ENCODE measurements at places on chromosomes 4 and X.

- no peak for DNase-seq
Observed at GRCh38 chr4:106414366-106414765, 45.8 kb upstream of the GIMD1 start.

GRCh38 chr4:86910820-86911684 is 18.8 kb upstream of the C4orf36 start:
- DNase-seq = no peak

DNA sequence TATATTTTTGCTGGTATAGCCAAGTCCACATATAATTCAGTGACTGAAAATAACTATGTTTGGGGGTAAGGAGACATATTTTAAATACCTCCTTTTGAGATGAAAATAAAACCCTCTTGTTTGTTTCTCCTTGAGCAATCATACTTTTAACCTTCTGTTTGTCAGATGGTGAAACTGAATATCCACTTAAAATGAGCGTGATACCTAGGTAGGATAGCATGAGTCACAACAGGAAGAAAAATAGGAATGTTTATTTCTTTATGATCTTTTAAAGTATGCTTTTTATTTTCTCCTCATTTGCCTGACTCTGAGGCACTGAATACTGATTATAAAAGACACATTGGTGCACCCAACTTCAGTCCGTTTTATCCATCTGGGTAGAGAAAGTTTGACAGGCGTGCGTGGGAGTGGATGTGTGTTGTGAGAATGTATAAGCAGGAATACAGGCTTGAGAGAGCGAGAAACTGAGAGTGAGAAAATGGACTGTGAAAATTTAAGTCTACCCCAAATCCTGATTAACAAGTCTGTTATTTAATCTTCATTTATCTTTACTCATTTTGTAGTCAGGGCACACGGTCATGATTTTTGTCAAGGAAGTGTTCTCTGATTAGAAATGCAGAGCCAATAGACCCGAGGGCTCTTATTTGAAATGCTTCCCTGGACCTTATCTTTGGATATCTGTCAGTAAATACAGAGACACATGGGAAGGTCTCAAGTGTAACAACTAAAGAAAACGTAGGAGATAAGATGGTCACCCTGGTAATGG is 62.1 kb upstream of the ANTXR2 start:
- no peak for DNase-seq

DNA sequence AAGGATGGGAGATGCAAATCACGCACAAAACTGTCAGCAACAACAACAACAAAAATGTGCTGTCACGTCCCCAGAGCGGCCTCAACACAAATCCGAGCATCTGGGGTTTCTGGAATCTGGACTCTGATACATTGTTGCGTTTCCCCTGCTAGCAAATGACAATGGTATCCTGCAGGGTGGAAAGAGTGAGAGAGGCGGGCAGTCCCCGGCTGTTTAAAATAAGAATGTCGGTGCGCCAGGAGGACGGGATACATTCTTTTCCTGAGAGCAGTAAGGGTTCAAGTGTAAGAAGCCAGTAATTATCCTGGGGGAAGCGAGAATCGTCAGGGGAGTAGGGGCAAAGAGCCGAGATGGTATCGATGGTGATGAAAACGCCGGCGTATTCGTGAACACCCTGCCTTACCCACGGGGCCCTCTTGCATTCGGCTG is 310.2 kb downstream of the ASMT start:
- DNase-seq = no peak

DNA sequence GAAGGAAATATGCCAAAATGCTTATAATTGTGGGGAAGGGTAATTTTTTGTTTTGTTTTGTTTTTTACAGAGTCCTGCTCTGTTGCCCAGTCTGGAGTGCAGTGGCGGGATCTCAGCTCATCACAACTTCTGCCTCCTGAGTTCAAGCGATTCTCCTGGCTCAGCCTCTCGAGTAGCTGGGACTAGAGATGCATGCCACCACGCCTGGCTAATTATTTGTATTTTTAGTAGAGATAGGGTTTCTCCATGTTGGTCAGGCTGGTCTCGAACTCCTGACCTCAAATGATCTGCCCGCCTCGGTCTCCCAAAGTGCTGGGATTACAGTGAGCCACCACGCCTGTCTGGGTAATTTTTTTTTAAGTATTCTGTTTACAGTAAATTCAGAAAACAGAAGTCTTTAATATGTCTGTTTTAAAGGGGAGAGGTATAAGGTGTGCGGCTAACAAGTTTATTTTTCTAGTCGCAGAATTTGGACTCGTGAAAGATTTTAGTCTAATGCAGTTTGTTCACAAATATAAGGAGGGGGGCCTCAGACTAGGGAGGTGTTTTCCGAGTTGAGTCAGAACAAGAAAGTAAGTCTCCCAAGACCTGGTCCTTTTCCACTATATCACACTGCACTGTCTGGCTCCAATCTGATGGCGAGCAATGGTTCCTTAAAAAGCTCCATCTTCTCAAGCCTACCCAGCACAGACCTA is 1.5 kb downstream of the ACSL1 start:
- DNase-seq = no peak

DNA sequence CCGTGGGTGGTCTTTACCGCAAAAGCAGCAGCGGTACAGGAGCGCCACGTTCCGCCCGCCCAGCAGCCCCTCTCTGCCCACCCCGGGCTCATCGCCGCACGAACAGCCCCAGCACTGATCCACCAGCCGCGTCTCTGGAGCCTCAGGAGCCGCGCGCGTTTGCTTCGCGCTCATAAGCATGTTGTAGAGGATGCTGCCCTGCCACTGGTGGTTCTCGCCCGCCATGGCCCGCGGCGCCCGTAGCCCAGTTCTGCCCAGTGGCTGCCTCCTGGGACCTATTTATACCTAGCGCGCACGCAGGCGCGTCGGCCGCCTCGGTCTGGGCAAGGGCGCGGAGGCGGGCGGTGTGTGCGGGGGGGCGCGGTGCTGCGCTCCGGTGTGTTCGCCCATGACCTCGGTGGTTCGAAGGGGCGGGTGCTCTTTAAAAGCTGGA is at the start of gene NR0B1:
Gene NR0B1, minus strand, starts transcription at position 252 of the 433 bp plus-strand sequence. Its CDS starts 27 bp downstream, at position 225.
- peak; percentile 26 for DNase-seq

DNA sequence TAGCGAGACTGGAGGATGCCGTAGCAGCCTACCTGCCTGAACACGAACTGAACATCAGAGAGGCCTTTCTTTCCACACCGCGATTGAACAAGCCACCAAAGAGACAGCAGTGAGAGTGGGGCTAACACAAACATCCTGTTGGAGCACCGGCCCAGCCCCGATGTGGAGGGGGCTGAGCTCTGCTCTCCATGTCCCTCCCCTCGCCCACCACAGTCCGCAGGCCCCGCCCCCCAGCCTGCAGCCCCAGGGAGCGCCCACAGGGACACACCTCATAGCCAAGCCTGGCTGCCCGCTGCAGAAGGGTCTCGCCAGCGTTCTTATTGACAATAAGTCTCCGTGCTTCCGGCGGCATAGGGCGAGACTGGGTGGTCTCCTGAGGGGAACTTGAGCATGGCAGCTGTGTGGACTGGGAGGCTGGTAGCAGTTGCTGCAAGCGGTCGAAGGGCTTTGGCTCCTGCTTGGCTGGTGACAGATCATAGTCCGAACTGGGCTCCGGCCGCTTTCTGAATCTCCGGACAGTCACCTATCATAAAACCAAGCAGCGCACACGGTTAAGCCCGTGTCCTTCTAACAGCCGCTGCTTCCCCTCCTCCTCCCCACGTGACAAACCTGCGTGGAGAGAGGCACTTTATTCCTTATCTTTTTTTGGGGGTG is 35.8 kb downstream of the BCOR start:
- no peak for DNase-seq

DNA sequence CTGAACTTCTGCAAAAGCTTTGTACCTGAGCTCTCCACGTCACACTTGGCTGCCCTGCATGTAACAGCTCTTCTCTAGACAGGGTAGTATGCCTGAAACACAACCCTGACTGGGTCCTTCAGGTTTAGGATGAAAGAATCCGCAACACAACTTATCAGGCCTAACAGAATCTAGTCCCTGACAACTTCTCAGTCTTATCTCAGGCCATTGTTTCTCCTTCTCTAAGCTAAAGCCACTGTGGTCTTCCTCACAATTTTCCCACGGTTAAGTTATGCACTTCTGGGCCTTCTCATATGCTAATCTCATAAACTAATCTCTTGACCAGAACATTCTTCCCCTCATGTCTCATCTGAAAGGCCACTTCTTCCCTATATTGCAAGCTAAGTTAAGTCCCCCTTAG is 10.8 kb upstream of the TMPRSS11B start:
- no peak for DNase-seq

DNA sequence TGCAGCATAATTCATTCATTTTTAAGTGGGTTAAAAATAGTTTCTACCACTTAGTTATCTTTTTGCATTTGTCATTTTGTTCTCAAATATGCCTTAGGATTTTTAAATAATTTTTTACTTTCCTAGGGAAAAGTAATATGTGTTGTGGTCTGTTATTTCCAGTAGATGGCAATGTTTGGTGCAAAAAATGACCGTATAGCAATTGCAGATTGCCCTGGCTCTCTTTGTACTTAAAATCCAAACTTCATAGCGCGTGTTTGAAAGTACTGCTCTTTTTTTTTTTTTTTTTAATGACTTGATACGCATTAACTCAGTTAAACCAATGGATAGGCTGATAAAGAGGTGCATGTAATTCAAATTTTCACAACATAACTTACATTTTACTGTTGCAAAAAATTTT is 74.4 kb upstream of the RBMX start:
- no peak for DNase-seq

DNA sequence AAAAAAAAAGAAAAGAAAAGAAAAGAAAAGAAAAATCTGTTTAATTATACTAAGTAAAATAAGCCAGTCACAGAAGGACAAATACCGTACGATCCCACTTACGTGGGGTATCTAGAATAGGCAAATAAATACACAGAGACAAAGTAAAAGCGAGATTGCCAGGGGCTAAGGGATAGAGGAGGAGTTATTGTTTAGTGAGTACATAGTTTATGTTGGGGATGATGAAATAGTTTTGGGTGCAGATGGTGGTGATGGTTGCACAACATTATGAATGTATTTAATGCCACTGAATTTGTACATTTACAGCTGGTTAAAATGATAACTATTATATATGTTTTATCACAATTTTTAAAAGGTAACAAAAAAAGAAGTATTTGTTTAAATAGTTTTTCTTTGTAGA is 7.1 kb downstream of the CA5B start:
- DNase-seq = no peak

DNA sequence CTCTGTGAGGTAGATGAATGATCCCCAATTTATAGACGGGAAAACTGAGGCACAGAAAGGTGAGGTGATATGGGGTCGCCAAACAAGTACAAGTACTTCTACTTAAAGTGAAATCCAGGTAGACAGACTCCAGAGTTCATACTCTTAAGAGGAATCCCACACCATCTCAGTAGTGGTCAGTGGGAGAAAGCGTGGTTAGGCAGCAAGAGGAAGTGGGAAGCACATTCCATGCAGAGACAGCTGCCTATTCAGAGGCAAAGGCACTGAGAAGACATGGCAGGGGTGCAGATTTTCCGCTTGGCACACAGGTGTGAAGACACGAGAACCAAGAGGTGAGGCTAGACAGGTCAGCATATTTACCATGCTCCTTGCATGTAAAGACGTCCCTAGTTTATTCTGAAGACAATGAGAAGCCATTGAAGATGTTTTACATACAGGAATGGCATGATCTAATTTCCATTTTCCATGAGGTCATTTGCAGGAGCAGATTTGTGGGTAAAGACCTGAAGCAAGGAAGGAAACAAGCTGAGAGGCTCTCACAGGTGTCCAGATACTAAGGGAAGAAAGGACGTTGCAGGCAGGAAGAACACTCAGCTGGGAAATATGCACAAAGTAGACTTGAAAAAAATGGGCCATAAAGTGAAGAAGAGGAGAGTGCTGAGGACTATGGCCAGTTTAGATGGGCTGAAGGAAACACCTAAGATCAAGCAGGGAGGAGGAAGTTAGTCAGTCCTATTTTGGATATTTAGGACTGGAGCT is 17.3 kb upstream of the CLNK start:
- DNase-seq = no peak

GRCh38 chr4:128715616-128716015 is 93.9 kb upstream of the JADE1 start:
- DNase-seq = no peak

DNA sequence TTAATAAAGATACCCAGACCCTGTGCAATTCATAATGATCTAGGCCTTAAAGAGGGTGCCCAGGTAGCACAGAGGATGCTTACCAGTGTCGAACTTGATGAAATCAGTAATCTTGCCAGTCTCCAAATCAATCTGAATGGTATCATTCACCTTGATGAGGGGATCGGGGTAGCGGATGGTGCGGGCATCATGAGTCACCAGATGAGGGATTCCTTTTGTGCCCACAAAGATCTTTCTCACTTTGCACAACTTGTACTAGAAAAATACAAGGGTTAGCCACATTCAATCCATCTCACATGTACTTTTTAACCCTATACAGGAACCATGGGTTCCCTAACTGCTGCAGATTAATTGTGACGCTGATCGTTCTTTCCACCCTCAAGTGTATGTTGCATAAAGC is 3.3 kb downstream of the RPS4X start:
- DNase-seq = no peak

DNA sequence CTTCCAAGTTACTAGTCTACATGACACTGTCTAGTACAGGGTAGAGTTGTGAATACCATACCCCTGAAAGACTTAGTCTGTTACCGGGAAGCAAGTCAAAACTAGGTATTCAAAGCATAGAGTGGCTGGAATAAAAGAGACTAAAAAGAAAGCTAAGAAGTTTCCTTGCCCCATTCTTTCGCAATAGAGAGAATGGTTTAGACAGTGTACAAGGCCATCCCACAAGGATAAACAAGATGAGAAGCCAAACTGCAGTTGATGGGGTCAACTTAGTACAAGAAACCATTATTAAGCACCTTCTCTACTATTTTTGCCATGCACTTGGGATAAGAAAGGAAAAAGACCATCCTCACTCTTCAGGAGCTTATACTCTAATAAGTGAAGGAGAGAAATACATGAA is 30.3 kb downstream of the AMMECR1 start:
- no peak for DNase-seq

DNA sequence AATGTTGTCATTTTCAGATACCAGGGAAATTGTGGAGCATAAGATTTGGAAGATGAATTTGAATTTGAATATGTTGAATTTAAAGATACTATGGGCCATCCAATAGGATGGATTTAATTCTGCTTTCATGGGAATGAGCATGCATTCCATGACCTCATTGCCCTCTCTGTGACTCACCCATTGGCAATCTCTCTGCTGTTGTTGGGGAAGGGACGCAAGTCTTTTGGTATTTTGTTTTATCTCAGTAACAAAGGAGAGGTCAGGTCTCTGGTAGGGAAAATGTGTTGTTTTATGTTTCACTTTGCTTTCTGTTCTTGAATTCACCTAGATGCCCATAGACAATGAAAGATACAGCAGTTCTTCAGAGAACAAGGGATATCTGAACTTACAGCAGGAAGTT is 42.1 kb upstream of the MAGEA4 start:
- no peak for DNase-seq

GRCh38 chrX:16855363-16856075 is 14.6 kb downstream of the RBBP7 start:
- DNase-seq = no peak

Measured in NCI-H1417 treated with DMSO at 0.1 percent for 48 hours (cell line).